Ammon's horn (tissue), 1 donor: ENCODE measurements at places on chromosomes 3 and 15.

DNA sequence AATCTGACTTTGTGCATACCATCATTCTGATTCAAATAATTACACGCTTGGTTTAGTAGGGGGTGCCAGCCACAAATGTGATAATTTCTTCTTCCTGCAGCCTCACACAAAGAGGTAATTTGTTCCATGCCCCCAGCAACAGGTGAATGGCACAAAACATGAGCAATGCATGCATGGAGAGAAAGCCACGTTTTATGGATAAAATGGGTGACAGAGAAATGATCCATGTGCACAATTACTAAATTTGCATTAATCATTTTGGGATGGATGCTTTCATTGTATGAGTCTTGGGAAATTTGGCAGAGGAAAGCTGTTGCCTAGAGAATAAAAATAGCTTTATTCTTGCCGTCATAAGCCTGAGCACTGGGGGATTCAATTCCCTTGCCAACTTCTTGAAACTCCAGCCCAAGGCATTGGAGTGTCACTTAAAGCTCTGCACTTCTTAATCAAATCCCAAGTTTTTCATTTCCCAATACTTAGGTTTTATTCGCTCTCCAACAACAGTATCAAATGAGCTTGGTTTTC is 411.6 kb downstream of the GBE1 start:
- DNase-seq = peak; percentile 51

DNA sequence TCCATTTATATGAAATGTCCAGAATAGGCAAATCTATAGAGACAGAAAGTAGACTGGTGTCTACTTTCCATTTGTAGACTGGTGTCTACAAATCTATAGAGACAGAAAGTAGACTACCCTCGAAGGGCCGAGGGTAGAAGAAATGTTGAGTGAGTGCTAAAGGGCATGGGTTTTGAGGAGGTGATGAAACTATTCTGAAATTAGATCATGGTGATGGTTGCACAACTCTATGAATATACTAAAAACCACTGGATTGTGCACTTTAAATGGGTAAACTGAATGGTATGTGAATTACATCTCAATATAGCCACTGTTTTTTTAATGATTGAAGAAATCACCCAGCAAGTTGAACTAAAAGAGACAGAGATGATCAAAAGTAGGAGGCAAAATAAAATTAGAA is 27.9 kb downstream of the TP53BP1 start:
- no peak for DNase-seq

DNA sequence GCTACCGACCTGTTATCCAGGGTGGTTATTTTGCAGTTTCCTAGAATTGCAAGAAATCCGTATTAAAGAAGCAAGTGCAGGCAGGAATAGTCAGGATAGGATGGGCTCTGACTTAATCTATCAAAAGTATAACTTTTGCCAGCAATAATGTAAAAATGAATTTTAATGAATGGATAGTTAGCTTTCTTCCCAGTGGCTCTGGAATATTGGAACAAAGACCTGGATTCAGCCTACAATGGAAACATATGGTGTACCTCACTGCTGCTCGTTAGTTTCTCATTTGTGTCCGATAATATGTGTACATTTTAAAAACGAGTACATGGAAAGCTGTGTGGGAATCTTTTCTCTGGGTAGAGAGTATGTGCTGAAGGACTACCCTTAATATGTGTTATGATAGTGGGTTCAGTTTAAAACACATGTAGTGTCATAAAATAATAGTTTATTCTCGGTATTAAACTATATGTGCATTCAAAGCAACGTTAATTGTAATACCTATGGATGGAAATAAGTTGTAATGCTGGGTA is 805 bp downstream of the SERPINI1 start:
- DNase-seq = no peak

GRCh38 chr3:107689355-107689754 is 166.6 kb downstream of the BBX start:
- no peak for DNase-seq

- DNase-seq = no peak
Observed at GRCh38 chr3:197417911-197418618, 119.7 kb upstream of the DLG1 start.

DNA sequence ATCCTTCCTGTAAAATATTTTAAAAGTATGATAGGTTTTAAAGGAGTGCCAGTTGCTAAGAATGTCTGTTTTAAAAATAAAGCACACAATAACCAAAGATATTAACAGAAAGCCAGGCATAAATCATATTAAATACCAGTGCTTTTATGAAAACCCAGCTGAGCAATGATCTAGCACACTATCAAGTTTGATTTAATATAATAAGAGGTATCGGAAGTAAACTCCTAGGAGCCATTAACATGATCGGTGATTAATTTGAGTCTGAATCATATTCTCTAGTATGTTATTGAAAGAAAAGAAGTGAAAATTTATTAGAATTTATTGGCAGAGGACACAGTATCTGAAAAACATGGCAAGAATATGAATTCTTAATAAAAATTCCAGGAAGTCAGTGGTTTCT is 91.7 kb downstream of the SPATA16 start:
- DNase-seq = no peak

DNA sequence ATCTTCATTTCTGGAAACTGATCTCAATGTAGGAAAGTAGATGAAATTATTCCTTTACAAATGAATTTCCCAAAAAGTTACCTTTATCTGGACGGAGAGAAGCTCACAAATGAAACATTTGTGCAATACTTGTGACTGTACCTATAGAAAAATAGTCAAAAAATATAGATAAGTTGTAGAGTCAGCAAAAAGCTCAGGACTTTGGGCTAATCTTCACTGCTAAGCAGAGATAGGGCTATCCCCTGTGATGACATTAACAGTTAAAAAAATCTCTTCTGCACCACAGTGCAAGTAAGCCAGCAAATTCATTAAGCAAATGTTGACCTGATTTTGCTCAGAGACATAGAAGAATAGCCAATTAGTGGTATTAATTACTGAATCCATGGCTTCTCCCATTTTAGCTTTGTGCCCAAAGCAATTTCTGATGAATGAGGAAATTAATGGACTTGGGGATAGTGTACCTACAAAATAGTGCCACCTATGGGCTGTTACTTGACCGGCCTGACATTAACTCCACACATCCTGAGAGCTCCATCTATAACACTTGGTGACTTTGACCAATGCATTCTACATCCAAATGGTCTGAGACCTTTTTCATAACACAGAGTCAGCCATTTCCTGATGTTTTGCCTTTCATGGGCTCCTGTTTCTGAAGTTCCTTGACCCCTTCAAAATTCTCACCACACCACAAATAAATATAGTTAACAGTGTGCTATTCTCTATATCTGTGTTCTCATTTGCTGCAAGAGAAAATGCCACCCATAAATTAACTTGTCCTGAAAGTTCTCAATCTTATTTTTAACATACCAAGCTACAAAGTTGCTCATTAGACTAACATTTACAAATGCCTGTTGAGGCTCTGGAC is 105.0 kb downstream of the SSR3 start:
- DNase-seq = peak; percentile 57

- no peak for DNase-seq
Observed at GRCh38 chr3:69961706-69962439, 37.7 kb upstream of the SAMMSON start.

- DNase-seq = no peak
Observed at GRCh38 chr15:71111181-71111565, 4.1 kb upstream of the THSD4 start.

DNA sequence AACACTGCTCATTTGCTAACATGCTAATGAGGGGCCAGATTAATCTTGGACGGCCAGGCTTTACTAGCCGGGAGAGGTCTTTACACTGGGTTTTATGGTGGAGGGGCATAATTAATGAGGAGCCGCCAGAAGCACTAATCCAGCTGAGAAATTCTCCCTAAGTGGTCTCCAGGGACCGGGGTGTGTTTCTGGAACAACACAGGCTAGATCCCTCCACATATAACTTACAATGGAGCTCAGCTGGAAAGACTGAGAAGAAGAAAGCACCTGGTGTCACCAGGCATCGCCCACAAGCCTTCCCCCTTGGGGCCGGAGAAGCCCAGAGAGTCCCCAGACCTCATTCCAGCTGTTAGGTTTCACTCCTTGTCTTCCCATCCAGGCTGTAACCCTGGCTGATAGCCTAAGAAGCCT is 127.5 kb downstream of the MEGF11 start:
- DNase-seq = no peak

DNA sequence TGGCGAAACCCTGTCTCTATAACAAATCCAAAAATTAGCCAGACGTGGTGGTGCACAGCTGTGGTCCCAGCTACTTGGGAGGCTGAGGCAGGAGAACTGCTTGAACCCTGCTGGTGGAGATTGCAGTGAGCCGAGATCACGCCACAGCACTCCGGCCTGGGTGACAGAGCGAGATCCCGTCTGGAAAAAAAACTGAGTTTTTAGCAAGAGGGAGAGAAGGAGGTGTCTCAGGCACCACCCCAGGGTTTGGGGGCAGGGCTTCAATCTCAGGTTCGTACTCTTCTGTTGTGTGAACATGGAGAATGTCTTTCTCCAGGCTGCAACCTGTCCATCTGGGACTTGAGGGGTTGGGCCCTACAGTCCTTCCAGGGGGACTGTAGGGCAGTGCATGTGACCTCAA is 2.7 kb downstream of the CHRNA3 start:
- DNase-seq = no peak

GRCh38 chr3:62183969-62184368 is 189.4 kb downstream of the FEZF2 start:
- no peak for DNase-seq

GRCh38 chr3:64634417-64634816 is 53.4 kb downstream of the ADAMTS9 start:
- DNase-seq = no peak

- no peak for DNase-seq
Observed at GRCh38 chr3:62493109-62493801, 119.9 kb upstream of the FEZF2 start.

GRCh38 chr3:26105261-26105660 is 315.4 kb downstream of the OXSM start:
- DNase-seq = no peak

GRCh38 chr15:75713338-75713895 is 769 bp upstream of the CSPG4 start:
- DNase-seq = no peak

DNA sequence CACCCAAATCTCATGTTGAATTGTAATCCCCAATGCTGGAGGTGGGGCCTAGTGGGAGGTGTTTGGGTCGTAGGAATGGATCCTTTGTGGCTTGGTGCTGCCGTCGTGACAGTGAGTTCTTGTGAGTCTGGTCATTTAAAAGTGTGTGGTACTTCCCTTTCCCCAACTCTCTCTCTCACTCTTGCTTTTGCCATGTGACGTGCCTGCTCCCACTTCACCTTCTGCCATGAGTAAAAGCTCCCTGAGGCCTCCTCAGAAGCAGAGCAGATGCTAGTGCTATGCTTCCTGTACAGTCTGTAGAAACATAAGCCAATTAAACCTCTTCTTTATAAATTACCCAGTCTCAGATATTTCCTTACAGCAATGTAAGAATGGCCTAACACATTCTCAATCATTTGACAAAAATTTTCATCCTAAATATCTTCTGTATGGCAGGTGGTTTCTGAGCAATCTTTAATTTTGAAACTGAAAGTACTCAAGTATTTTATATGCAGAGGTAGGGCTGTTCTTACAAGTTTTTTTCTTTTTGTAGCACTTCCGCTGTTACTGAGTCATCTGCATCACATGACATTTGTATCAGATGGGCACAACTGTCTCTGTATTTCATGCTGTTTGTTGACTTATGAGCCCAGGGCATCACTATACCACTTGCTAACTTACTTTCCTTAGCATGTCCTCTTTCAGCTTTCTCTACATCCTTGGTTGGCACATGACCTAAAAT is 8.8 kb downstream of the RPL39L start:
- peak; percentile 4 for DNase-seq

- DNase-seq = no peak
Observed at GRCh38 chr3:119314821-119315220, 20.6 kb downstream of the ARHGAP31 start.

- no peak for DNase-seq
Observed at GRCh38 chr3:48877671-48878070, 21.0 kb downstream of the SLC25A20 start.

- no peak for DNase-seq
Observed at GRCh38 chr3:186841620-186842019, 890 bp upstream of the ADIPOQ start.

- peak; percentile 8 for DNase-seq
Observed at GRCh38 chr15:51888593-51889195, 59.2 kb downstream of the TMOD3 start.

GRCh38 chr3:107574650-107575049 is 51.9 kb downstream of the BBX start:
- peak; percentile 63 for DNase-seq

DNA sequence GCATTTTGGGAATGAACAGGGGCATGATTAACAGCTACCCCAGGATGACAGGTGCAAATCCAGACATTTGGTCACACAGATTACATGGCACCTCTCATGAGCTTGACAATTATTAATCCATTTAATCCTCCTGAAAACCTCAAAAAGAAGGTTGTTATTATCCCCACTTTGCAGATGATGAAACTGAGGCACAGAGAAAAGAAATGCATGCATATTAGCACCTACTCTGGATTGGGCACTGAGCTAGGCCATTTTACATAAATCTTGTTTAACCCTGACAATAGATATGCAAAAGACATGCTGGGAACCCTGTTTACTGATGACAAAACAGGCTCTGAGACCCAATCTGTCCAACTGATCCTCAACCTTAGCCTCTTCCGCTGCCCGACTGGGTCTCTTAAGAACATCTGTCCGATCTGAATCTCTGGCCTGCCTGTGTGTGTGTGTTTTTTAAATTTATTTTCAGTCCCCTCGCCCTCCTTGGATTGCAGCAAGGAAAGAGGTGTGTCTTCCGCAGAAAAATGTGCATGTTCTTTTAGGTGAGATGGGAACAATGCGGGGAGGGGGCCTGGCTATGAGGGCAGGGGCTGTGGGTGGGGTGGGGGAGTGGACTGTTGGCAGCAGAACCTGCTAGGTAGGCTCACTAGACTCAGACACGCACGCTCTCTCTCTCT is 162.5 kb downstream of the WNT7A start:
- DNase-seq = peak; percentile 0

DNA sequence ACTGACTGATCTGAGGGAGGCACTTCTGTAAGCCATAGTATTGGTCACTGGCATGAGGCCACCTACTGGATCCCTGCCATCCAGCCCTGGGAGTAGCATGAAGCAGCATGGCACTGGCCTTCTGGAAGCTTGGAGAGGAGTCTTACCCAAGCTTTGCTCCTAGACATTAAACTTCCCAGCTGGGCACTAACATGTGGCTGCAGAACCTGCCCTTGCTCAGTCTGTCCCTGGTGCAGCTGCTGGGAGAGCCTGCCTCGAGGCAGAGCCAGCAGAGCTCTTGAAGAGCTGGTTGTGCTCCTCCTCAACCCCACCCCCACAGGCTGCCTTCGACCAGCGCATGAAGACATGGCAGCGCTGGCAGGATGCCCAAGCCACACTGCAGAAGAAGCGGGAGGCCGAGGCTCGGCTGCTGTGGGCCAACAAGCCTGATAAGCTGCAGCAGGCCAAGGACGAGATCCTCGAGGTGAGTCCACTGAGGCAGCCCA is 17.1 kb upstream of the SNX22 start:
- DNase-seq = peak; percentile 86

GRCh38 chr15:26095710-26096330 is 232.7 kb upstream of the ATP10A start:
- no peak for DNase-seq
